Activated CD4-positive, CD25-positive, alpha-beta regulatory T cell treated with anti-CD3 and anti-CD28 coated beads, Interleukin-2, amount 50 U/mL, for 24 hours (primary cell): ENCODE measurements at places on chromosomes 4 and X.
A peak's percentile ranks its signal among the peaks of the same experiment; 100 is the strongest.

GRCh38 chr4:18513861-18514260 is 492.3 kb upstream of the LCORL start:
- no peak for ATAC-seq

DNA sequence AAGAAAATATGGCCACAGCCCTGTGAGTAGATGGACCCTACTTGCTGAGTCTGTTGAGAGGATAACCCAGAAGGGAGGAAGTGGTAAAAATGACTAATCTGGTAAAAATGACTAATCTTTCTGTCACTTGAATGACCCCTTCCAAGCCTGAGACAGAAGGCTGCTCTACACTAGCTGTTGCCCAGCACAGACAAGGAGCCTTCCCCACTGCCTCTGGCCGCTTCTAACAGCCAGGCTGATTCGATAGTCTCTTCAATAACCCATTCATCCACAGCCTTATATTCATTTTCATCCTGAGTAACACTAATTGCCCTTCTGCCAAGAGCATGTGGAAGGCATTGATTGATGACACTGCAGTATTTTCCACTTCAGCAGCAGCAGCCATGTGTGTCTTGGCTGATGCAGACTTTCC is 18.4 kb downstream of the MAGEB17 start:
- peak; percentile 45 for ATAC-seq

GRCh38 chrX:11944501-11944900 is 186.5 kb downstream of the MSL3 start:
- ATAC-seq: no peak

GRCh38 chr4:19512086-19512485 is 739.6 kb upstream of the SLIT2 start:
- ATAC-seq: no peak

GRCh38 chr4:21134994-21135393 is 434.7 kb downstream of the PACRGL start:
- ATAC-seq: no peak

DNA sequence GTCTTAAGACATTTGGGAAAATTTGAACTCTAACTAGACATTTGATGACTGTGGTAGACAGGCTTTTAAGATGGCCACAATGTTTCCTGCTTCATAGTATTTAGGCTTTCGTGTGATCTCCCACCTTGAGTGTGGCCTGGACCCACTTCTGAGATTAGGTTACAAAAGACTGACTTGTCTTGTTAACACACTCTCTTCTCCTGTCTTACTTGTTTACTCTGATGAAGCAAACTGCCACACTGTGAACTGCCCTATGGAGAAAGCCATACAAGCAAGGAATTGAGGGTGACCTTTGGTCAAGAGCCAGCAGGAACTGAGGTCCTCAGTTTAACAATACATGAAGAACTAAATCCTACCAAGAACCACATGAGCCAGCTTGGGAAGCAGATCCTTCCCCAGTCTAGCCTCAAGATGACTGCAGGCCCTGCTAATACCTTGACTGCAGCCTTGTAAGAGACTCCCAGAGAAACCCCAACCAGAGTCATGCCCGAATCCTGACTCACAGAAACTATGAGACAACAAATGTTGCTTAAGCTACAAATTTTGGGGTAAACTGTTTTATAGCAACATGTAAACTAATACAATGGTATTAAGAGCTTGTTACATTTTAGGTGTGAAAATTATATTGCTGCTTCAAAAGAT is 20.3 kb downstream of the UBA6 start:
- no peak for ATAC-seq

GRCh38 chr4:182564724-182565369 is 321.6 kb downstream of the TENM3 start:
- ATAC-seq: no peak

DNA sequence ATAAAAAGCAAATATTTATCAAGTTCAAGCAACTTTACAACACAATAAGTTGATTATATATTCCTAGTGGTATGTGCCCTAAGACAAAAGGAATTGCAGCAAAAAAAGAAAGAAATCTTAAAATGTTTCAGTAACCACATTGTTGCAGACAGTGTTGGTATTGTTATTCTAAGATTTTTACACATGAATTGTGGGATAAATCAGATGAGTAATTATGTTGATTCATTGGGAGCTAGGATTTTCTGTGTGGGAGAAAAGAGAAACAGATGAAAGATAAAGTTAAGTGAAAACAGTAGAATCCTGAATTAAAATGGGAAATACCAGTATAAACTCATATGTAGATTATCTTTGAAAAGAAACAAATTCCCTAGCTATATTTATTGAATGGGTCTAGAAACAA is 362.4 kb downstream of the PPP3CA start:
- ATAC-seq: no peak

DNA sequence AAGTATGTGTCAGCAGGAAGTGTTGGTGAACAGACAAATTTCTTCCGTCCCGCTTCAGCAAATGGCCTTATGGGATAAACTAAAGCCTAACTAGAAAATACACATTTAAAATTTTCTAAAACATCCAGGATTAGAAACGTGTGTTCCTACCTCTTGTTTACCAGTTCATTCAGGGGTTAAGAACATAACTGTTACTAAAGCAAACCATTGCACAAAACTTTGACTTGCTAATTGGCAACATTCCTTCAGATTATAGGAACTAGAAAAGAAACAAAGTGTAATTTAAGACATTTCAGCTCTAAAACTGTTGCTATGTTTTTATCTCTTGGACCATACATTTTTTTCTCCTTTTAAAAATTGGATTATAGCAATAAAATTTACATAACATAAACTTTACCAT is 39.5 kb upstream of the CXCL13 start:
- ATAC-seq: no peak

DNA sequence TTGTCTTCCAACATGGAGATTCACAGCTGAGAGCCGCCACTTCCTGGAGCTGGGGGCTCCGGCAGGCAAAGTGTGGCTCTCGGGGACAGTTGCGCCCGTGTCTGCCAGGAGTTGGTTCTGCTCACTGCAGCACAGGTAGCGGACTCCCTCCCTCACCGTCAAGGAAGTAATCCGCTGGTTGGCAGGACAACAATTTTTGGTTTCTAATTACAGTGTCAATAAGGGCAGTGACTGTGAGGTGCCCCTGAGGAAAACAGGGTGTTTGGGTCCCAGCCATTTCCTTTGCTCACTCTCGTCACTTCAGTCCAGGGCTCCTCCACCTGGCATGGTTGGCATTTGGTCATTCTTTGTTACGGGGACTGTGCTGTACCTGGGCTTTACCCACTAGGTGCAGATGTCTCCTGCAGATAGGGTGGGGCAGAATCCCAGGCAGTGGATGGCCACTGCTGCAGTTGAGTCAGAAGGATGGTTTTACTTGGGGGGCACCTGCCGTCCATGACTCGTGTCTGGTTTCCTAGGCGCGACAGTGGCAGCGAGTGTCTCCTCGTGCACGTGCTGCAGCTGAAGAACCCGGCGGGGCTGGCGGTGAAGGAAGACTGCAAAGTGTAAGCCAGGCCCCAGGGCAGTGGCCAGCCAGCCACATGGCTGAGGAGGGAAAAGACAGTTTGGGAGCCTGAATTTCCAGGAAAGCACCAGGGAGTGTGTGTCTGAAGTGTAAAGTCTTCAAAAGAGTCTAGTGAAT is 32.1 kb upstream of the CLCN4 start:
- no peak for ATAC-seq

GRCh38 chrX:132501606-132502005 is 12.8 kb upstream of the MBNL3 start:
- no peak for ATAC-seq

- no peak for ATAC-seq
Observed at GRCh38 chr4:88090898-88091297, 67.5 kb downstream of the ABCG2 start.

DNA sequence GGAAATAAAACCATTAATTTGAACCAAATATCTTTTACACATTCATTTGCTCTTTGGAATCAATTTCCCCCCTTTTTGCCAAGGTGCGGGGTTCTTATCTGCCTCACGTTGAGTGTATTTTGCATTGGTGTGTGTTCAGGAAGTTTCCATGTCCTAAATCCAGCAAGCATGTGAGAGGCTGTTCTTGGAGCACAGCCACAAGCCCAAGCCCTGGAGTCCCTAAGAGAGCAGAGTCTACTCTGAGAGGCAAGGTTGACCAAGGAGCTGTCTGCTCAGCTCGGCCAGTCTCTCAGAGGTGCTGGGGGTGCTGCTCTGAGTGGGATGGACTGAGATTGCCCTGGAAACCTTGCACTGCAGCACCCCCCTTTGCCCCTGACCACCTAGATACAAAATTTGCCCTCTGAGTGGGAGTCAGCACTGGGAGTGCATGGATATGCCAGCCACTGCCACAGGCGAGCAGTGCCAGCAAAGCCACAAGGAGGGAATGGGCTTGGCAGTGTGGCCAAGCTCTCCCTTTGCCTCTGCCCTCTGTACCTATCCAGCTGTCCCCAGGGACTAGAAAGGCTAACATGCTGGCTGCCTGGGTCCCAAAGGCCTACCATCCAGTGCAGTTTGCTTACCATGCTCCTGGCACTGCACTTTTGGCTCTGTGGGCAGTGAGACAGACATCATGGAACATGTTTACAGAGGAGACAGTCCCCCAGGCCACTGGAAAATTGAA is 20.5 kb upstream of the FAM193A start:
- ATAC-seq: no peak

DNA sequence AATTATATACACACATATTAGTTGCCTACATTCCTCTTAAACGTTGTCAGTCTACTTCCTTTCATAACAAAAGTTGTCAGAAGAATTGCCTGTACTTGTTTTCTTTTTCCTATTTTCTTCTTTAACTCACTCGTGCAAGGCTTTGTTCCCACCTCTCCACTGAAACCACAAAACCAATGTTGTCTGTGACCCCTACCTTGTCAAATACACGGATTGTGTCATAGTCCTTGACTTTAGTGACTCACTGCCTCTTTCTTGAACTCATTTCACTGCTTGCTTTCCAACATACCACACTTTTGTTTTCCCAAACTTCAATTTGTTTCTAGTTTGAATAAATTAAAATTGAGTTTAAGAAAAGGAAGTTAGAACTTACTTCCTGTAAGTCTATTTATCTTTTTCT is 283.9 kb upstream of the AGA start:
- no peak for ATAC-seq

- ATAC-seq: no peak
Observed at GRCh38 chr4:150145090-150145945, 67.1 kb downstream of the DCLK2 start.

DNA sequence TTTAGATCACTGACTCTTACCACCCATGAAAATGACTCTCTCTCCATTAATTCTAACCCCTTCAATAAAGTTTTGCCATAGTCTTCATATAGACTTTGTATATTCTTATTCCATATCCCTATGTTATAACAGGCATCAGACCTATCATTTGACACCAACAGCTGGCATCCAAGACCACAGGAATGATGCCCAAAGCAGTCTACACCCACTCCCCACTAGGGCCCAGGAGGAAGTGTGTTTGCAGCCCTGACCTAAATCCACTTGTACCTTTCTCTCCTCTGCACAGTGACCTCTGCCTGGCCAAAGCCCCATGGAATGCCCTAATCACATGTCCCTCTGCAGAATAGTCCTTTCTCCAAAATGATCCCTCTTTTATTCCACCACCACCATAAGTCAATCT is 219.2 kb downstream of the CBR4 start:
- ATAC-seq: no peak

DNA sequence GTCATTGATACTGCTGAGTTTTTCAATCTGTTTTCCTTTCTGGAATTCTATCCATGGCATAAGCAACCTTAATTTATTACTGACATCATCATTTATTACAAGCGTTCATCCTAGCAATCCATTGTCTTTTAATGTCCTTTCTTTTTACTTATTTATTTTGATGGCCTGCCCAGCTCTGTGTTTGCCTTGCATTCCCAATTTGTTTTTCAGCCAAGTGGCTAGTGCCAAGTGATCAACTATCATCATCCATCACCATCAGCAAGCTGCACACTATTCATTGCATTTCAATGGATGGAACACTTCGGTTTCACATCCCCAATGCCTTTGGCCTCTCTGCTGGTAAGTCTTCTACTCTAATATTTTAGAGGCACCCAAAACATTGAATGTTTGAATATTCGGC is 831.7 kb upstream of the EPHA5 start:
- no peak for ATAC-seq

DNA sequence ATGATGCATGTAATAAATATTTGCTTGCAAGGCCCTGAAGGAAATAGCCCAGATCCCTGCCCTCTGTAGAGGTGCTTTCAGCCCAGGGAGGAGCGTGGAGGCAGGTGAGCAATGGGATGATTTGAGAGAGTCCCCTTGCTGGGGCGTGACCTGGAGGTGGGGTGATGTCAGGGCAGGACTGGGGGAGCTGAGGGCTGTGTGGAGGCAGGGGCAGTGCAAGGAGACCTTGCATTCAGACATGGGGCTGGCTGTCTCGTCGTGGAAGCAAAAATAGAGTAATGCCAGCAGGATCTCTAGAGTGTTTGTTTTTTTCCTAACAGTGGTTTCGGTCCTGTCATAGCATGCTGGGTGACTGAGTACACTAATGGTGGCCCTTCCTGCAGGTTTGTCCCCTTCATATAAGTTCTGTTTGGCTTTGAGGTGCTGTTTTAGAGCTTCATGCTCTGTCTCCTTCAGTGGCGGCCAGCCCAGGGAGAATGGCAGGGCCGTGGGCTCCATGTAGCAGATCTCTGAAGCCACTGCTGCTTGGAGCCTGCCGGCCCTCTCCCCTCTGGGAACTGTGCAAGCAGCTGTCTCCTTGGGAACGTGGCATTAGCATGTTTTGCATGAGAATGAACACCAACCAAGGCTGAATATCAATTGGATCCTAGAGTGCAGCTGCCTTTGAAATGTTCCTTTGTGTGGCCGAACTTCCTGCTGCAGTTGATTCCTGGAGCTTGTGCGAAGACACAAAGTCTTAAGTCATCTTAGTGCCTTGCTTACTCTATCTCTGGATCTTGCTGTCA is 39.3 kb upstream of the CLDN34 start:
- ATAC-seq: no peak

DNA sequence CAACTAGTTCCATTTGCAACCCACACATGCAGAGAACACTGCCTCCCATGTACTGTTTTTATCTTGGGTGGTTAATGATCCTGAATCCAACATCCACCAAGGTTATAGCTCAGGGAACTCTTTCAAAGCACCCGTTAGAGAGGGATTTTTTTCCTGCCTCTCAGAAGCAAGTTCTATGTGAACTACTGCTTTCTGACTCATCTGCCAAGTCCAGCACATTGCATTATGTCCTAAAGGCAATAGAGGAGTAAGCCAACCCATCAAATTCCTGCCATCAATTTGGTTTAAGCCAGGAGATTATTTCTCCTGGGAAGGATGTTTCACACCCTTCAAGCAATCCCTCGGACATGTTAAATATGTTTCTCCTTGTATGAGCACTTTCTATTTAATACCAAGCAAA is 334.5 kb downstream of the GASK1B start:
- ATAC-seq: no peak

GRCh38 chrX:38109042-38109898 is 102.9 kb downstream of the SYTL5 start:
- no peak for ATAC-seq

GRCh38 chr4:117370944-117371668 is 285.7 kb upstream of the TRAM1L1 start:
- ATAC-seq: no peak

GRCh38 chr4:169062897-169063244 is 52.8 kb upstream of the CBR4 start:
- no peak for ATAC-seq
